ENCODE measurements at places on chromosomes 6 and 20.

DNA sequence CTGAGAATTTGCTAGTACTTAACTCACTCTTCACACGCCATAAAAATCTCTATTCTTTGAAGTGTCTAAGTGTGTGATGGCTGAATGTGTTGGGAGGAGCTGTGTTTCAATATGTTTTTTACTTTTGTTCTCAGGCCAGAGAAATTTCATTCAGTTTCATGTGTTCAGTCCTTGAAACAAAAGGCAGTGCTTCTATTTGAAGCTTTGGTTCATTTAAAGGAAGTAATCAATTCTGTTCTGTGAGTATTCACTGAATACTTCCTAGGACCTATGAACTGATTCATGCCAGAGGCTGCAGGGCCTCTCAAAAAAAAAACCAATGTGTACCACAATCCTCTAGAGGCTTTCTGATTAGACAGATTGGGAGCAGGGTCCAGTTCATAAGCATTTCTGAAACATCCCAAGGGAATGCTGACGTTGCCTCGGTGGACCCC is 12.4 kb upstream of the F13A1 start:
- DNase-seq: no peak

DNA sequence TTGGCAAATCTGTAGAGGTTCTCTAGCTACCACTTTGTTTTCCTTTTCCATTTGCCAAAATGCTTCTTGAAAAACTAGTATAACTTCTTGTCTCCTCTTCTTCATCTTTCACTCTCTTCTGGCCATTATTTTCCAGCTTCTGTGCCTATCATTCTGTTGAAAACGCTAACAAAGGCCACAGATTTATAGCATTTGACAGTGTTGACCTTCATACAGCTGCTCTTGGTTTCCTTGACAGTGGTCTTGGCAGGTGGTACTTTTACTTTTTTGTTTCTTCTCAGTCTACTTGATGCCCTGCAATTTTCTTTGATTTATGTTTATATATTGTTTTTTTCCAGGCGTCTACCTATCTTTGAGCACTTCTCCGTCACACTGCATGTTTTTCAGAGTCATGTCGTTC is 23.7 kb downstream of the TRMT11 start:
- DNase-seq: no peak

DNA sequence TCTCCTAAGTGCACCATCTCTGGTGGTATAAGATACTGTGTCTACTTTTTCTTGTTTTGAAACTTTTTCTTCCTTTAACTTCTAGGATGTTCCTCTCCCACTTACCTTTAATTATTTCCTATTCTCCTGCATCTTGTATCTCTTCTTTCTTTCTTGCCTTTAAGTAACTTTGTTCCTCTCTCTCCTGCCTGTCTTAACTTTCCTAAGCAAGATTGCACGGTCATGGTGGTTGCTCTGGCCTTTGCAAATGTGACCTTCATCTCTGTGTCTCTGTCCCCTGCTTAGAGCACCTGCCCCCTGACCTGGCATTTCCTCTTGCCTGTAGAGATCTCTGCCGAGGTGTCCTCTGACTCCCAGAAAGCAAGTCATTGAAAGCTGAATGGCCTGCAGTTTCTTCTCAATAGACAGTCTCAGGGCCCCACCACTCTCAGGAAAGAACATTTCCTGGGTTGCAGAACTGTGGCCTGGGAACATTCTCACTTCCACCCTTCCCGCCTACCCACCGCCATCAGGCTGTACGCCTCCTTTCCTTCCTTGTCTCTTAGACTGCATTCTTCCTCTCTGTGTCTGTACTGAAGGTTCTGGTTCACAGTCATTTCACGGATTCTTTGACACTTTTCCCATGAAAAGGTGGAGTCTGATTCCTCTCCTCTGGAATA is 12.8 kb downstream of the ZDHHC14 start:
- no peak for DNase-seq

DNA sequence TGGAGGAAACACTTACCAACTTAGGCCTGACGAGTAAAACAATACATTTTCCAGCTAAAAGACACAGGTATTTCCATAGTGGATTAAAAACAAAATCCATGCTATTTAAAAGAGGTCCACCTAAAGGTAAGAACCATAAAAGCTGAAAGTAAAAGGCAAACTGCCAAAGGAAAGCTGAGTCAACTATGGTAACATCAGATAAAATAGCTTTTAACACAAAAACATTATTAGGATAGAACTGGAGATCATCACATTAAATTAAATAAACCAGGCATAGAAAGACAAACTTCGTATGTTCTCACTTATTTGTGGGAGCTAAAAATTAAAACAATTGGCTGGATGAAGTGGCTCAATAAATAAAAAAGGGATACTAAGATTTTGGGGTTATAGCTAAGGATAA is 166.8 kb upstream of the SLC22A16 start:
- DNase-seq: no peak

DNA sequence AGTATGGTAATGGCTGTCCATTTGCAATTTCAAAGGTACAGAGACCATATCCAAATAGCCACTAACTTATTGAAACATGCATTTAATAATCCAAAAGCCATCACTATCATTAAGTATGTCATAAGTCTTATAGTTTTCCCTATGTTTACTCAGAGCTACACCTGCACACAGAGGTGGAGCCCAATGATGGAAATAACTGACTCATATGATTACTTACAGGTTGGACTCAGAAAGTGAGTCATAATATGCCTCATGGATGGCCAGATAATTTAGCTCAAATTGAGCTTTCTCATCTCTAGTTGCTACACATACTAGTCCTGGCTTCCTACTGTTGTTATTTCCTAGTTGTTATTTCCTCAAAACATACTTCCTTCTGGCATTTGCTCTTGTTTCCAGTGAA is 104.4 kb upstream of the KHDRBS2 start:
- no peak for DNase-seq
